ENCODE measurements at places on chromosomes 7 and 10. TPM values are rescaled to one million over a fixed set of nuclear protein-coding genes. Genes with fewer than 3 reads are reported as not detected.

- no peak overlapping the region for H3K4me3 ChIP-seq
- no peaks in the 10 kb centered on the region for H3K4me1 ChIP-seq
- no peak for DNase-seq
- peaks cover 62% of the 10 kb centered on the region for H3K36me3 ChIP-seq
- no peaks in the 10 kb centered on the region for H3K27me3 ChIP-seq
These were observed 20.5 kb downstream of the EIF3A start for GRCh38 chr10:119060107-119060506.

DNA sequence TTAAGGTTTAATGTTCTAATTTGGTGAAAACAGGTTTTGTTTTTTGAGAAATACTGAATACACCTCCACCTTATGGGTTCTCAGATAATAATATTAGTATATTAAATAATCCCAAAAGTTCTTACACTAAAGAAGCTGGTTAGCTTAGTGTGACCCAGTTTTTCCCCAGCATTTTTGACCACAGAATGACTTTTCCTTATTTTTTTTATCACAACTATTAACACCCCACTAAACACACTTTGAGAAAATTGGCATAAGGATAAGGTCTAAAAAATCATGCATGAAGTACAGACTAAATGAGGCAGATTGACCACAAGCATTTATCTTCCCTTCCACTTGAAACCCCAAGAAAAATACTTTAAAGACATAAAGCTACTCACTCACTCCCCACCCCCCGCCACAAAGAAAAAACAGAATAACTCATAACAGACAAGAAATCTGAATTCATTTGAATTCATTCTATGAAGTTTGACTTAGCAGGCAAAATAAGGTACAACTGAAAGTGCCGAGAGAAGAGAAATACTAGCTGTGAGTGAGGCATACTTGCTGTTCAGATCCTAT, 49.7 kb upstream of the WNT16 start:
- H3K4me3 ChIP-seq: no peak overlapping the region
- H3K4me1 ChIP-seq: no peaks in the 10 kb centered on the region
- H3K27me3 ChIP-seq: no peaks in the 10 kb centered on the region
- no peaks in the 10 kb centered on the region for H3K36me3 ChIP-seq

- H3K4me3 ChIP-seq: no peak overlapping the region
- no peaks in the 10 kb centered on the region for H3K4me1 ChIP-seq
- no peaks in the 10 kb centered on the region for H3K36me3 ChIP-seq
- no peak for DNase-seq
- no peak overlapping the region for H3K27ac ChIP-seq
These were observed 295.5 kb downstream of the AHR start for GRCh38 chr7:17593819-17594419.

GRCh38 chr7:2661096-2661449, 26.9 kb upstream of the AMZ1 start:
- no peaks in the 10 kb centered on the region for H3K4me1 ChIP-seq
- no peak overlapping the region for H3K27ac ChIP-seq
- DNase-seq: no peak
- H3K4me3 ChIP-seq: no peak overlapping the region
- H3K36me3 ChIP-seq: peaks cover 7% of the 10 kb centered on the region

DNA sequence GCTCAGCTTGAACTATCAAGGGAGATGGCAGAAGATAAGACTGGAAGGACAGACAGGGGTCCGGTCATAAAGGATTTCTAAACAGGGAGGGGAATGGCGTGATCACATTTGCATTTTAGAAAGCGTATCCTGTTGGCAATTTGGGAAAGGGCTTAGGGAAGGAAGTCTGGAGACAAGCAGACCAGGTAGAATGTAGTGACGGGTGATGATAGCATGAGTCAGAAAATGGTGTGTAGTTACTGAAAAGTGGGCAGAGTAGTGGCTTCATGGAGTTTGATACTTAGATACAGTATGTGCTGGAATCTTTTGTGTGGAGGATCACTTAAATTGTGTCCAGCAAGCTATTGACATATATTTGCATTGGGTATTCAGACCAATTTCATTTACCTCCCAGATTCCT, 61.2 kb downstream of the LRGUK start:
- no peak for DNase-seq
- no peaks in the 10 kb centered on the region for H3K36me3 ChIP-seq
- no peak overlapping the region for H3K27ac ChIP-seq
- H3K27me3 ChIP-seq: no peaks in the 10 kb centered on the region
- no peak overlapping the region for H3K4me3 ChIP-seq
- no peaks in the 10 kb centered on the region for H3K4me1 ChIP-seq

- no peaks in the 10 kb centered on the region for H3K36me3 ChIP-seq
- DNase-seq: no peak
- no peaks in the 10 kb centered on the region for H3K27me3 ChIP-seq
- no peak overlapping the region for H3K27ac ChIP-seq
- H3K4me3 ChIP-seq: no peak overlapping the region
These were observed 115.3 kb downstream of the NRCAM start for GRCh38 chr7:108340856-108341411.

DNA sequence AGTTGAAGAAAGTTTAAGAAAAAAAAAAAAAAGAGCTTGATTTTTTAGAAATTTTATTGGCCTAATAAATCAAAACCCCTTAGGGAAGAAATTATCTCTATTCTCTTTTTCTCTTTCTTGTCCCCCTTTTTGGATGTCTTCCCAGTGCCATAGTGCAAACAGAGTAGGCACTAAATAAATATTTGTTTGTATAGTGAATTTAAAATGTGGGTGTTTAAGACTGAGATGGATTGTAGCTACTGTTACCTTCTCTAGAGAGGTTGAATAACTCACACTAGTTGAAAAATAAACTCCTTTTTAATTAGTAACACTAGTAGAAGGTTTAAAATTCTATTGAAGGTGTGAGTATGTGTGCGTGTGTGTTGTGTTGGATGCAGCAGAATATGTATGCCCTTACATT, 783.8 kb downstream of the NXPH1 start:
- H3K27me3 ChIP-seq: no peaks in the 10 kb centered on the region
- H3K27ac ChIP-seq: no peak overlapping the region
- H3K4me1 ChIP-seq: no peaks in the 10 kb centered on the region
- no peak overlapping the region for H3K4me3 ChIP-seq
- no peaks in the 10 kb centered on the region for H3K36me3 ChIP-seq

Gene SP4
- total RNA-seq: 45.8 TPM

Gene TMEM26
- total RNA-seq: 0.43 TPM

Gene SGPL1
- 20.9 TPM for total RNA-seq

Gene SLC26A5
- total RNA-seq: not detected

Gene SEM1
- total RNA-seq: 42.5 TPM
